Activated CD4-positive, alpha-beta T cell treated with anti-CD3 and anti-CD28 coated beads, Interleukin-2, amount 50 U/mL, for 24 hours (primary cell): ENCODE measurements at places on chromosomes 4 and X.

DNA sequence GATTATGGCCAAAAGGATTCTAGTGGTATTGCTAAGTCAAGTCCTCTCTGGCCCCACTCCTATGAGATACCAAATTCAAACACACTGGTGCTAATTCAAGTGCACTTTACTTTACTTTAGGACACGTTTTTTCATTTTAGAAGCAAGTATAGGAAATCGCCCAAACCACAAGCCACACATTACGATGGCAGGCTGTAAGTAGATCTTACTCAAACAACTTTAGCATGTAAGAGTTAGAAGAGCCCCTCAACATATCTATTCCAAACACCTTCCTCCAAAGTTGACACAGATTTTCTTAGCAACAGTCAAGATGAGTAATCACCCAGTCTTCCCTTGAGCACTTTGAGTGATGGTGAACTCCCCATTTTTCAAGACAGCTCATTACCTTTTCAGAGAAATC is 43.6 kb downstream of the DRD5 start:
- DNase-seq = no peak

DNA sequence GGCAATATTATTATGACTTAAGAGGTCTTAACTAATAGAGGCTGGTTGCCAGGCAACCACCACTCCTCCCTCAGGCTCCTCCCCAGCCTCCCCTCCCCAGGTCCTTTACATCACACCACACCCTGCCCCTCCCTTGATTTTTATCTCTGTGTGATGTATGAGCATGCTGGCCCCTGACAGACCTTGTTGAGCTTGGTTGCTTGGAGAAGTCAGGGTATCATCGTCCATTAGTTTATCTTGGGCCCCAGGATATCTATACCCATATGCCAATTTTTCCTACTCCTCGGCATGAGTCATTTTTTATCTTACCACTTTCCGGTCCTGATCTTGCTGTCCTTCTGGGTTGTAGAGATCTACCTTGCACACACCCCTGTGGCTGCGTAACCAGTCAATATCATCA is 2.5 kb downstream of the AKAP4 start:
- no peak for DNase-seq

- DNase-seq = no peak
Measured at GRCh38 chrX:78923198-78924015, 21.8 kb upstream of the P2RY10 start.

GRCh38 chr4:80182237-80182866 is 15.0 kb upstream of the PRDM8 start:
- DNase-seq = no peak

- DNase-seq = no peak
Measured at GRCh38 chrX:118498351-118498750, 2.7 kb downstream of the DOCK11 start.
